ENCODE measurements at places on chromosomes 7 and 10. TPM values are rescaled to one million over a fixed set of nuclear protein-coding genes. Genes with fewer than 3 reads are reported as not detected.

DNA sequence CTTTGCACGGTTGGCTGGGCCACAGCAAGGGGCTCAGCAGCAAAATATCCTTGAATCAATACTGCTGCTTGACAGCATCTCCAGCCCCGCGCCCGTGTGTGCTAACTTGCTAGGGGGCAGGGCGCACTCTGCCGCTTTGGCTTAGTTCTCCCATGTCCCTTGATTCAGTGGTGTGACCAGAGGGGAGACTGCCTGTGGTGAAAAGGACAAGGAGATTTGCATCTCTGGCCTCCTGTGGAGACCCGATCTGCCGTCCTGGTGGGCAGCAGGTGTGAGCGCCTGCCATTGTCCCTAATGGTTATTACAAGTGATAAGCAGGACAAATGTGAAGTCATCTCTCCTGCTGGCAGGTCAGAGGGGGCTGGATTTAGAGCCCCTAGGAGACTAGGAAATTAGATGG, 500.2 kb upstream of the GALNT17 start:
- no peak for DNase-seq
- no peak overlapping the region for H3K27ac ChIP-seq
- no peaks in the 10 kb centered on the region for H3K27me3 ChIP-seq
- no peaks in the 10 kb centered on the region for H3K36me3 ChIP-seq

- H3K4me3 ChIP-seq = no peak overlapping the region
- no peaks in the 10 kb centered on the region for H3K36me3 ChIP-seq
- no peak for DNase-seq
- H3K27ac ChIP-seq = no peak overlapping the region
- no peaks in the 10 kb centered on the region for H3K4me1 ChIP-seq
Observed at GRCh38 chr10:20228729-20229128, 412.5 kb downstream of the PLXDC2 start.

- DNase-seq = no peak
- H3K27me3 ChIP-seq = peaks cover 56% of the 10 kb centered on the region
- no peak overlapping the region for H3K4me3 ChIP-seq
Observed at GRCh38 chr10:113128450-113129070, 178.5 kb downstream of the TCF7L2 start.

DNA sequence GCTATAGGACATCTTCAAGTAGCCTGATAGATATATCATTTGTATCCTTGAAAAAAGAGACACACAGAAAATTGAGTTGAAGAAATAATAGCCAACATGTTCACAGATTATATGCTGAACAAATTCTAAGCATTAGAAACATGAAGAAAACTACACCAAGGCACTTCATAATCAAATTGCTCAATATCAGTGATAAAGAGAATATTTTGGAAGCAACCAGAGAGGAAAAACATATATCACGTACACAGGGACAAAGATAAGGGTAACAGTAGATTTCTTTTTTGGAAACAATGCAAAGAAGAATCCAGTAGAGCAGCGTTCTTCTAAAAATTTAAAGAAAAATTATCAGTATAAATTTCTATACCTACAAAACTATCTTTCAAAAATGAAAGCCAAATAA, 6.0 kb upstream of the FRMD4A start:
- H3K36me3 ChIP-seq = no peaks in the 10 kb centered on the region
- H3K27me3 ChIP-seq = no peaks in the 10 kb centered on the region
- H3K27ac ChIP-seq = no peak overlapping the region
- no peak for DNase-seq
- H3K4me1 ChIP-seq = no peaks in the 10 kb centered on the region

The GNG11 gene
- 39.1 TPM for total RNA-seq

GRCh38 chr10:24318517-24318916, 109.6 kb downstream of the KIAA1217 start:
- H3K27ac ChIP-seq = no peak overlapping the region
- no peak overlapping the region for H3K4me3 ChIP-seq
- no peak for DNase-seq

GRCh38 chr7:102810916-102811315, 62.1 kb downstream of the FAM185A start:
- no peaks in the 10 kb centered on the region for H3K27me3 ChIP-seq
- peaks cover 2% of the 10 kb centered on the region for H3K36me3 ChIP-seq
- H3K4me3 ChIP-seq = no peak overlapping the region
- H3K27ac ChIP-seq = no peak overlapping the region

DNA sequence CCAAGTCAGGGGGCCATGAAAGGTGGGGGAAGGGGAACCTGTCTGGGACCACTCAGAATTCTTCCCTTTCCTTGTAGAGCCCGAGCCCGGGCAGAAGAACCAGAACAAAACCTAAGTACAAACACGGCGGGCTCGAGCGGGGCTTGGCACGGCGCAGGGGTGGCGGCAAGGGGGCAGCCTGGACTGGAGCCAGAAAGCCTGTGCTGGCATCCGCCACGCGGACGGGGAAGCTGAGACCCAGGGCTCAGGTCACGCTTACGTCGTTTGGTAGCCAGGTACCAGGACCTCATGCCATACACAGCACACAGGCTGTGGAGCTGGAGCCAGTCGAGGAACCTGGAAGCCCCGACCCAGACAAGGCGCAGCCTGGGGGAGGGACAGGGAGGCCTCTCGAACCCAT, 6.6 kb upstream of the GPER1 start:
- no peak overlapping the region for H3K4me3 ChIP-seq
- no peak overlapping the region for H3K27ac ChIP-seq
- H3K27me3 ChIP-seq = no peaks in the 10 kb centered on the region
- H3K4me1 ChIP-seq = peaks cover 82% of the 10 kb centered on the region
- peaks cover 42% of the 10 kb centered on the region for H3K36me3 ChIP-seq

The ZNF727 gene
- total RNA-seq = 1.5 TPM

DNA sequence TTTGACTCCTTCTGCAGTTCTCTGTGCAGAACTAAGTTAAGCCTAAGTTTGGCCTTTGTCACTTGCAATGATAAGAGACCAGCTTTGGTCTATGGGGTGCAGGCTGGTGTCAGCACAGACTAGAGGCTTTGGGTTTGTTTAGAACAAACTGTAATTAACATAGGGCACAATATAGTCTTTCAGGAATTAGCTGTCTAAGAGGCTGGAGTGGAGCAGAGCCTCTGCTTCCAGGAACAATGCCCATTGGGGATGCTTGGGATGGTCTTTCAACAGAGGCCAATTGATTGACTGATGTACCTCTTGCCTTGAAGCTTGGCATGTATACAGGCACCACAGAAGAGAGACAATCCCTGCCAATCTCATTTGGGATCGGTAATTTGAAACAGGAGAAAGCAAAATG, 4.7 kb downstream of the SUFU start:
- no peaks in the 10 kb centered on the region for H3K27me3 ChIP-seq
- no peak overlapping the region for H3K4me3 ChIP-seq
- H3K4me1 ChIP-seq = peaks cover 8% of the 10 kb centered on the region
- H3K27ac ChIP-seq = no peak overlapping the region
- peak; percentile 22 for DNase-seq

DNA sequence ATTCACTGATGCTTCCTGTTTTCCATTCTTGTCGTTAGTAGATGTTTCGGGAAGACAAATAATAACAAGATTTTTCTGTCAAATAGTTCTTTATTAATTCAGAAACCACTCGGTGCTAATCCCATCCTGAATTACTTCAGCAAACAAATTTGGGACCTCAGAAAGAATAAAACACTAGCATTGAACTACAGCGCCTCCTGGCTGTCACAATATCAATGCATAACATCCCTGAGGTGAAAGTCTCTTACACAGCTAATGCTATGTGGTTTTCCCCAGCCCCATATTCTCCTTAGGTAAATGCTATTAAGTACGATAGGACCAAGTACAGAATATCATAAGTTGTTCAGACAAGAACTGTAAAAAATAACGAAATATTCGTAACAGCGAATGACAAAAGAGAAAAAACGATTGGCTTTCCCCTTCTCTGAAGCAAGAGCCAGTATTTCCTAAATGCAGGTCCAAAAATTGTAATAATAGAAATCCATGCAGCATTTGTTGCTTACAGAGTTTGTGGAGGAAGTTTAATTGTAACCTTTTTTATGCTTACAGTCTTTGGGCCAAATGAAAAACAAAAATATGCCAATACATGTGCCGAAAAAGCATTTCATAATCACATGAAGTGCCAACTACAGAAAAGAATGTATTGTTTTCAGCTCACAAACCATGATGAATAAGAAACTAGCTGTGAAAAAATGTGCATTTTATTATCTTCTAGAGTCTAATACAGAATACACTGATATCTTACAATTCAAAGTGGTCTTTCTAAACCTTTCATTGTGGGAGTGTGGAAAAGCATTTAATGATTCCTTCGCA, 47.3 kb downstream of the MYPN start:
- peak; percentile 19 for DNase-seq
- peaks cover 8% of the 10 kb centered on the region for H3K4me1 ChIP-seq
- no peaks in the 10 kb centered on the region for H3K36me3 ChIP-seq

DNA sequence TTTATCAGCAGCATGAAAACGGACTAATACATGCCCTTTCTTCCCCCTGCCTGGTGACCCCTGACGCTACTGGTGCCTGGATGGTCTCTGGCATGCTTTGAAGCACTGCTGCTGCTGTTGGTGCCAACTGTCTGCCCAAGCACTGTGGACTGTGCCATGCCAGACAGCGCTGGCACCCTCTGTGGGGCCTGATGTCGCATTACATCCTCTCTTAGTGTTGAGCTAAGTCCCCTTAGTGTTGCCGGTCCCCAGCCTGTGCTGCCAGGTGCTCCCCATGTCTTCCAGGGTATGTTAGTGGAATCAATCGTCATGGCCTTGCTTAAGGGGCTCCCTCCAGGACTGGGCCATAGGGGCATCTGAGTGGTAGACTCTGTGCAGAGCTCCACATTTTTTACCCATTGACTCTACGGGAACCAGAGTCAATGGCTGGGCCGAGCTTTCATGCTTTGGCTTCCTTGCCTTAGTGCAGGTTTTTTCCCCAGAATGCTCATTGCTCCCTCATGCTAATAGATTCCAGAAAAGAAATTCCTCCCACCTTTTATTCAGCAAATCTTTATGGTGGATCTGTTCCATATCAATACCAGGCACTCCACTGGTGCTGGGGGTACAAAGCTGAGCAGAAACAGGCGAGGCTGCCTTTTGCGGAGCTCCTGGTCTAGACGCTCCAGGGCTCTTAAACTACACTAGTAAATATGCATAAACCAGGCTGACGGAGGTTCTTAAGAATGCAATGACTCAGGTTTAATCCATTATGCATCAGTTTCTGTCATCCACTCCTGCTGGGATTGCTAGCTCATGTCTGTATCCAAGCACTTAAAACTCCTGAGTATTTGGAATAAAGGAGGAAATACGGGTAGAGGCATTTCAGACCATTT, 21.8 kb upstream of the MRC1 start:
- no peak overlapping the region for H3K27ac ChIP-seq
- H3K4me1 ChIP-seq = no peaks in the 10 kb centered on the region
- H3K27me3 ChIP-seq = no peaks in the 10 kb centered on the region
- H3K4me3 ChIP-seq = no peak overlapping the region
- no peaks in the 10 kb centered on the region for H3K36me3 ChIP-seq

DNA sequence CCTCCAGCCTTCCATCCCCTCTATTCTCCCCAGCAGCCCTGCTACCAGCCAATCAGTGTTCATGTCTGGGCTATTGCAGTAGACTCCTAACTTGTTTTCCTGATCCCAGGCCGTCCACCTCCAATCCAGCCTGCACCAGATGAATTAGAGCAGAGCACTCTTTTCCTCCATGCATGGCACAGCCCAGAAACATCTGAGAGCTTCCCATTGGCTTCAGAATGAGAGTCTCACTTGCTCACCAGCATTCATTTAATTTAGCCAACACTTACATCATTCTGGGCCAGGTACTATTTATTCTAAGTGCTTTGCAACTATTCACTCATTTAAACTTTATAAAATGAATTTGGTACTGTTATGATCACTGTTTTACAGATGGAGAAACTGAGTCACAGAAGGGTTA, 51.4 kb upstream of the DUSP5 start:
- peaks cover 11% of the 10 kb centered on the region for H3K4me1 ChIP-seq
- DNase-seq = no peak
- no peak overlapping the region for H3K4me3 ChIP-seq
- no peaks in the 10 kb centered on the region for H3K36me3 ChIP-seq

The FAM237B gene
- total RNA-seq = not detected

DNA sequence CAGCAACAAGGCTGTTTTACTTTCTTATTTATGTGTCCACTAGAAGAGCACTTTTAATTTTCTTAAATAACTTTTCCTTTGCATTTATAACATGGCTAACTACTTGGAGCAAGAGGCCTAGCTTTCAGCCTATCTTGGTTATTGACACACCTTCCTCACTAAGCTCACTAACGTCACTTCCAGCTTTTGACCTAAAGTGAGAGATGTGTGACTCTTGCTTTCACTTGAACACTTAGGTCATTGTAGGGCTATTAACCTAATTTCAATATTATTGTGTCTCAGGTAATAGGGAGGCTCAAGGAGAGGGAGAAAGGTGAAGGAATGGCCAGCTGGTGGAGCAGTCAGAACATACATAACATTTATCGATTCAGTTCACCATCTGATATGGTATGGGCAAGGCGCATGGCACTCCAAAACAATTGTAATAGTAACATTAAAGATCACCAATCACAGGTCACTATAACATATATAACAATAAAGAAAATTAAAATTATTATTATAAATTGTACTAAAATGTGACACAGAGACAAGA, 95.0 kb upstream of the FAM20C start:
- H3K27ac ChIP-seq = no peak overlapping the region
- H3K36me3 ChIP-seq = no peaks in the 10 kb centered on the region
- no peak for DNase-seq

The CPXM2 gene
- 29.3 TPM for total RNA-seq

- H3K36me3 ChIP-seq = no peaks in the 10 kb centered on the region
- H3K4me1 ChIP-seq = peaks cover 8% of the 10 kb centered on the region
- no peak overlapping the region for H3K27ac ChIP-seq
- H3K27me3 ChIP-seq = no peaks in the 10 kb centered on the region
Observed at GRCh38 chr10:120715171-120715570, 136.0 kb upstream of the WDR11 start.

The CRHR2 gene
- 0.89 TPM for total RNA-seq

The ZDHHC16 gene
- 44.5 TPM for total RNA-seq

The NODAL gene
- 2.1 TPM for total RNA-seq

- H3K36me3 ChIP-seq = no peaks in the 10 kb centered on the region
- no peak for DNase-seq
- no peak overlapping the region for H3K27ac ChIP-seq
- no peak overlapping the region for H3K4me3 ChIP-seq
Observed at GRCh38 chr10:119231654-119232053, 24.3 kb downstream of the GRK5 start.

The GPR37 gene
- total RNA-seq = 38.8 TPM

The ACHE gene
- 14.7 TPM for total RNA-seq

The CLCN1 gene
- 0.28 TPM for total RNA-seq

DNA sequence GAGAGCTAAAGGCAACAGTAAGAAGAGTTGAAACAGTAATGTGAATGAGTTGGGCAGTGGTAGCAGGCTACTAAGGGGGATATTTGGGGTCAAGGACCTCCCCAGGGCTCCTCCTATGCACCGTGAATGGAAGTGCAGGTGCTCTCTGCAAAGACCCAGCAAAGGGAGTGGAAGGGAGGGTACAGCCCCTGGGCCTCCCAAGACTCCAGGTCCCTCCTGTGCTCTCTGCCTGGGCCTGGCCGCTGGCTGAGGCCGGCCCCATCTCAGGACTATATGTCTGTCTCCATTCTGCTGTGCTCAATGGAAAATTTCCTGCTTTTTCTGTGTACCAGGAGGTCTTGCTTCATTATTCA, 372.1 kb upstream of the MKI67 start:
- no peak for DNase-seq
- no peak overlapping the region for H3K27ac ChIP-seq
- peaks cover 10% of the 10 kb centered on the region for H3K4me1 ChIP-seq
- H3K36me3 ChIP-seq = no peaks in the 10 kb centered on the region
- H3K4me3 ChIP-seq = no peak overlapping the region

The ODAD2 gene
- 4.7 TPM for total RNA-seq

- no peak overlapping the region for H3K27ac ChIP-seq
- no peak overlapping the region for H3K4me3 ChIP-seq
- H3K4me1 ChIP-seq = no peaks in the 10 kb centered on the region
- H3K27me3 ChIP-seq = no peaks in the 10 kb centered on the region
- no peak for DNase-seq
- peaks cover 68% of the 10 kb centered on the region for H3K36me3 ChIP-seq
Observed at GRCh38 chr7:4995429-4995969, 36.5 kb upstream of the MMD2 start.

Measured in spinal cord (tissue), 10 donors.